ENCODE measurements at places on chromosomes 7 and 10.
A peak's percentile ranks its signal among the peaks of the same experiment; 100 is the strongest.

GRCh38 chr10:4107285-4107851, 322.4 kb upstream of the KLF6 start:
- no peak for DNase-seq

- no peak for DNase-seq
Measured at GRCh38 chr7:158613481-158613880, 25.9 kb upstream of the PTPRN2 start.

DNA sequence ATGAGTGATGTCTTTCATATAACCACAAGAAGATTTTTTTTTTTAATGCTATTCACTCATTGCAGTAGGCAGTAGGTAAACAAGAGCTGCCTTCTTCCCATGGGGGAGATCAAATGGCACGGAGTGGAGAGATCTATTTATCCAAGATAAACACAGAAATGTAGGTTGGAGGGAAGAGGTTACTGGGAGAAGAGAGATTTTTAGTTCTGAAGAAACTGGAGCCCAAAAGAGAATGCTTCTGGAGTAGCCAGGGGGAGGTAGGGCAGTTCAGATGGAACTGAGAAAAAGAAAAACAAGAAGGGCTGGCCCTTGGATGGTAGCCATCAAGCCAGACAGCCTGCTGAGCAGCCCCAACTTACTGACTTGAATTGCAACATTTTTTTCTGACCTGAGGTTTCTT, 270.1 kb upstream of the TPK1 start:
- DNase-seq: no peak

- DNase-seq: no peak
Measured at GRCh38 chr10:123428391-123428790, 237.8 kb upstream of the GPR26 start.

DNA sequence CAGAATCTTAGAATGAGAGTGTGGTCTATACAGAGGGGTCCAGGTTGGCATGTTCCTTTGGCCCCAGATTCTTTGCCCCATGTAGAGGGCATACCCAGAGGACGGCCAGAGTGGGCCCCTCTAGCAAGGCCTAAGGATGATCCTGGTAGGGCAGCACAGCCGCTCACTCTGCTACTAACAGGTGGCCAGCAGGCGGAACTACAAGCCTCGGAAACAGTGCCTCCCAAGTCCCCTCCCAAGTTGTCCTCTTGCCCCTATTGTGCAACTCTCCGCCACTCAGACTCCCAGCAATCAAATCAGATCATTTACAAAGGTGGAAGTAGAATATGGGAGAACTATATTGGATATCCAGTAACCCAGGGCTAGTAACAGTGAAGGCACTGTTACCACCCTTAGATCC, 107.4 kb downstream of the STRA8 start:
- no peak for DNase-seq

DNA sequence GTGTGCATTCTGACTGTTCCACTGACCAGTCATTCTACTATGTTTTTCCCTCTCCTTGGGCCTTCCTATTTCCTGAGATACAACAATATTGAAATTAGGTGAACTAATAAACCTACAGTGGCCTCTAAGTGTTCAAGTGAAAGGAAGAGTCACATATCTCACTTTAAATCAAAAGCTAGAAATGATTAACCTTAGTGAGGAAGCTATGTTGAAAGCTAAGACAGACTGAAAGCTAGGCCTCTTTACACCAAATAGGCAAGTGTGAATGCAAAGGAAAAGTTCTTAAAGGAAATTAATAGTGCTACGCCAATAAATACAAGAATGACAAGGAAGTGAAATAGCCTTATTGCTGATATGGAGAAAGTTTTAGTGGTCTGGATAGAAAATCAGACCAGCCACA, 5.7 kb upstream of the DYNC1I1 start:
- DNase-seq: no peak

DNA sequence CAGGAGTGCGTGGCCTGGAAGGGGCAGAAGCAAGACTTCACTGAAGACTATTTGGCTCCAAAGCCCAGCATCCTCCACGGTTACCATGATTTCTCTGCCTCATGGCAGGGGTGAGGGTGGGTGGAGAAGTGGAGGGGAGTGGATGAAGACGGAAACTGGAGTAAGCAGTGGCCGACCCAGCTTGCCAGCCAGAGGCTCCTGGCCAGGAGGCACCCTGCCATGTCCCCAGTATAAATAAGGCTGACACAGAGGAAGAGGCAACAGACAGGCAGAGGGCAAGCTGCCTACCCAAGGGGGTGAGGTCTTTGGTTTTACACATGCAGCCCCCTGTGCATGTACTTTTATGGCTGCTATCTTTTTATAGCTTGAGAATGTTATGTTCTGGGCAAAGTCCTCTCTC, 102.6 kb upstream of the TBX20 start:
- DNase-seq: no peak

DNA sequence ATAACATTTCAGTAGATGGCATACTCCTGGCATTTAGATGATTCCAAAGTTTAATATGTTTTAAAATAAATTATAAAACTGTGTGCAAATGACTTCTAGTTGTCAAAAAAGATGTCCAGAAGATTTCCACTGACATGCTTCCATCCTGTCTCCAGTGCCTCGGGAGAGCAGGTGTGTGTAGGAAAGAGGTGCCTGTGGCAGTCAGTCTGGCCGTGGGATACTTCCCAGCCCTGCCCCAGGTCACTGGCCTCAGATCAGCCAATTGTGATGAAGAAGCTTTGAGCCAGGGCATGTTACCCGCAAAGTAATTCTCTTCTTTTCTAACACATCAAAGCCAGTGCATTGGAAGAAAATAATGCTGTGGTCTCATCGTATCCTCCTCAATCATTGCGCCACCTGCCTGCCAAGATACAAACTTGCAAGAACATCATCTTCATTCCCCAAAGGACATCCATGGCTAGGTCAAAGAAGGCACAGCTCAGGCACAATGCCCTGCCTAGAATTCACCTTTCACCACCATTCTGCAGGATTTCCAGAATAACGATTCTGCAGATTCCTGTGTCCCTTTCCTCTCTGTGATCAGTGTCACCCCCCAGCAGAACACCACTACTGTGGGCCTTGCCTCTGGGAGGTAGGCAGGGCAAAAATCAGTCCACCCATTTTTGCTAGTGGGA, 6.3 kb upstream of the KCNMA1 start:
- no peak for DNase-seq

DNA sequence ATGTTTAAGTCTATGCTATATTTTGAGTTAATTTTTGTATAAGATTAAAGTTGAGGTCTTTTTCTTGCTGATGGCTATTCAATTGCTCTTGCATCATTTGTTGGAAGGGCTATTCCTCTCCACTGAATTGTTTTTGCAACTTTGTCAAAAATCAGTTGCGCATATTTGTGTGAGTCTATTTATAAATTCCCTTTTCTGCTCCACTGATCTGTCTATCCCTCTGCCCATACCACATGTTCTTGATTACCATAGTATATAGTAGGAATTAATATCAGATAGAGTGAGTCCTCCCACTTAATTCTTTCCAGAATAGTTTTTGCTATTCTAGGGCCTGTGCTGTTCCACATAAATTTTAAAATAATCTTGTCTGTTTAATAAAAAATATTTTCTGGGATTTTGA, 152.4 kb upstream of the ADCY1 start:
- DNase-seq: no peak

GRCh38 chr7:51789489-51789888, 472.9 kb upstream of the COBL start:
- DNase-seq: no peak

- DNase-seq: no peak
Measured at GRCh38 chr7:141463986-141464385, 87.2 kb upstream of the AGK start.

DNA sequence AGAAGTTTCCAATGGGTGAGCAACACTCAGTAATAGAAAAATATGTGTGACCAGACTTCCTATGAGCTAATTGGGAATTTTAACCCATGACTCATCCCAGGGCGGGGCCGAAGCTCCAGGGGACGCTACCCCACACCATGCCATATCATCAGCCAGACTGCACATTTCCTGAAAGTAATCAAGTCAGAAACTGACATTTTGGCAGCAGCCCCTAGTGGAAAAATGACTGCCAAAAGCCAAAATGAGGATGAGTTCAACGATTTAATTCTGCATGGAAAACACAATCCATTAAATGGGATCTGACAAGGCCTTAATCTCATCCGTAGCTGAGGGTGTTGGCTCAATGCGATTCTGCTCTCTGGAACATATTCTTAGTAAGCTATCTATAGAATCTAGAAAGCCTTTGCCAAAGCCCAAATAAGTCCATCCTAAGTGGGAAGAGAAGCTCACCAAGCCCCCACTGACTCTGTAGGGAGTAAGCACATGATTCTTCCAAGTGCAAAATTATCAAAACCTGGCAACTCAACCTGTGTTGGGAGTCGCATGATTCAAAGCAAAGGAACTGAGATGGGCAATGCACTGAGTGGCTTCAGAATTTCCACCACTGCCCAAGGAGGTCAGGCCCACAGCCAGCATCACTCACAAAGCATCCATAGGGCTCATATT, 93.1 kb upstream of the PDE1C start:
- no peak for DNase-seq

DNA sequence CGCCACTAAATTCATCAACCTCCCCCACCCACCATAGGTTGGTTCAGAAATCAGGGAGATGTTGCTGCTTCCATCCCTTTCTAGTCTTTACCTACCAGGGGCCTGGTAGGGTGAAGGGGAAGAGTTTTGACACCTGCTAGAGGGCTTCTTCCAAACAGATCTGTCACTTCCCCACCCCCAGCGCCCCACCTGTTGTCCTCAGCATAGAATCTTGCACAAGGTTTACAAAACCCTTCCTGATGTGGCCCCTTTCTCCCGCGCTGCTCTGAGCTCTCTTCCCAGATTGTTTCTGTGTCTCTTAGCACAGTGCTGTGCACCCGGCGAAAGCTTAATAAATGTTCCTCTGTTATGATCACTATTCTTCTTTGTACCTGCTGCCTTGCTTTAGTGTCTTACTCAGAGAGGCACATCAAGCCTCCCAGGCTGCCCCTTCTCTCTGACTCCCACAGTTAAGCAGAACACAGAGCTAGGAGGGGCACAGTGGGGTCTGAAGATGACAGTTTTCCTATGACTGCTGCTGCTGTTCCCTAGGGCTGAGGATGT, 11.2 kb upstream of the C10orf95 start:
- DNase-seq: no peak

GRCh38 chr7:17506095-17506494, 207.6 kb downstream of the AHR start:
- DNase-seq: no peak

GRCh38 chr7:148729984-148730733, 31.5 kb downstream of the CUL1 start:
- no peak for DNase-seq

- no peak for DNase-seq
Measured at GRCh38 chr7:101885597-101885955, 68.2 kb downstream of the CUX1 start.

DNA sequence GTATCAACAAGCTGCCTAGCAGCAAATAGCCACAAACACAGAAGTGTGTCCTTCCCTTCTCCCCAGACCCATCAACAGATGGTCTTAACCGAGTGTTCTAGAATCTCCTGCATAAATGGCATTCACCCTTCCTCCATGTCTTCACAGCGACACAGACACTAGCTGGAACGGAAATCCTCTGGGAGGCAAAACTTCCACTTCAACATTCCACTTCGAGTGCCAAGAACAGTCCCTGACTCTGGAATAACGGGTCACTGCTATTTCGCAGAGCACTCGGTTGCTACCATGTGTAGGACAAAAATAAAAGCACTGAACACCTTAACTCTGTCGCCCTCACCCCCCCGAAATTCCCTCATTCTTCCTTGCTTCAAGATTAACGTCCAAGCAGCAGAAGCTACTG, 65.1 kb downstream of the SFMBT2 start:
- DNase-seq: no peak

DNA sequence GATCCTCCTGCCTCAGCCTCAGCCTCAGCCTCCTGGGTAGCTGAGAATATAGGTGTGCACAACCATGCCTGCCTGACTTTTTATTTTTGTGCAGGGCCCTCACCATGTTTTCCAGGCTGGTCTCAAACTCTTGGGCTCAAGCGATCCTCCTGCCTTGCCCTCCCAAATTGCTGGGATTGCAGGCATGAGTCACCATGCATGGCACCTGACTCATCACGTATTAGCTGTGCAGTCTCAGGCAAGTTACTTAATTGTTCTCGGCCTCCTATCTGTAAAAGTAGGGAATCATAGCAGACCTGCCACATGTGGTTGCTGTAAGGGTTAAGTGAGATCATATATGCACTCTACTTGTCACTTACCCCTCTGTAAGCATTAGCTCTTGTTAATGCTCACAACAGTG, 117.2 kb downstream of the ANLN start:
- no peak for DNase-seq

GRCh38 chr10:59880971-59881510, 25.3 kb downstream of the CCDC6 start:
- DNase-seq: peak; percentile 56

- DNase-seq: peak; percentile 31
Measured at GRCh38 chr10:76036111-76036940, 604.9 kb downstream of the LRMDA start.

- no peak for DNase-seq
Measured at GRCh38 chr10:72379776-72380175, 25.1 kb upstream of the DNAJB12 start.

Data from CD4-positive, alpha-beta T cell treated with Interleukin-2 at 100 ng/mL for 4 hours (primary cell).